ENCODE measurements at places on chromosomes 12 and 14.

DNA sequence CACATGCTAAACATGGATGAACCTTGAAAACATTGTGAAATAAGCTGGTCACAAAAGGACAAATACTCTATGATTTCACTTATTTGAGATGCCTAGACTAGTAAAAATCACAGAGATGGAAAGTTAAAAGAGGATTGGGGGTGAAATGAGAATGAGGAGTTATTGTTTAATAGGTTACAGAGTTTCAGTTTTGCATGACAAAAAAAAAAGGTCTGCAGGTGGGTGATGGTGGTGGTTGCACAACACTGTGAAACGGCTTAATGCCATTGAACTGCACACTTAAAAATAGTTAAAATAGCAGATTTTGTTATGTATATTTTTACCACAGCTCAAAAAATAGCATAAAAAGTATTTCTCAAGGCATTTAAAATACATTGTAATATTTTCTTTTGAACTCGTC lies 151.9 kb upstream of the NRXN3 start:
- DNase-seq: no peak

DNA sequence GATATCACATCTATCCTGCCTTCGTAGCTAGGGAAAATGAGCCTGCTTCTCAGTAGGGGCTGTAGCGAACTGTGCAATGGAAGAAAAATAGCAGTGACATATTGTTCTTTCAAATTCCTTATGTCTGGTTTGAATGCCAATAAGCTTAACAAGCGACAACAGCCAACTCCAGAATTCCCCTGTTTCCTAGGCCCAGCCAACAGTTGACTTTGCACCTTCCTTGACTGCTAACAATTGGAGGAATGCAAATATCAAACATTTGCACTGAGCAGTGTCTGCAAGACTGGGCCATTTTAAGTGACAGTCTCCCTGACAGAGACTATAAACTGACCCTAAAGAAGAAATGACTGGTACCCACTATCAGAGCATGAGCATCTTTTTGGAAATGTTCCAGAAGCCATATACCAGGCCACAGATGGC lies 12.0 kb upstream of the SERPINA1 start:
- no peak for DNase-seq

DNA sequence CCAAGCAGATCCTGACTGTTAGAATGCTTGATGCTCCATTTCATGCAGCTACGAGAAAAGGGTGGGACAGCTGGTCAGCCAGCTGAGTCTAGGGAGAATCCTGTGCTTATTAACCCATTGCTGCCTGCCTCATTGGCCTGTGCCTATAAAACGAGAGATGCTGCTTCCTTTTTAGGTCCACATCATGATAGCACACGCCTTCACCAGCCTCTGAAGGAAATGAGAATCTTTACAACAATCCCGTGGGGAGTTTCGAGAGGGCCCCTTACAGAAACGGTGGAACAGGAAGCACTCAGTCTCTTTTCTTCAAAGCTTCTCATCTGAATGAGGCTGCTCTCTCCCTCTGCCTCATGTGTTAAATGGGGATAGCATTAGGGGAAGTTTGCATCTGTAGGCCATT lies 147.3 kb upstream of the RFLNA start:
- no peak for DNase-seq

GRCh38 chr14:101227611-101228594 lies 324.4 kb upstream of the RTL1 start:
- no peak for DNase-seq

DNA sequence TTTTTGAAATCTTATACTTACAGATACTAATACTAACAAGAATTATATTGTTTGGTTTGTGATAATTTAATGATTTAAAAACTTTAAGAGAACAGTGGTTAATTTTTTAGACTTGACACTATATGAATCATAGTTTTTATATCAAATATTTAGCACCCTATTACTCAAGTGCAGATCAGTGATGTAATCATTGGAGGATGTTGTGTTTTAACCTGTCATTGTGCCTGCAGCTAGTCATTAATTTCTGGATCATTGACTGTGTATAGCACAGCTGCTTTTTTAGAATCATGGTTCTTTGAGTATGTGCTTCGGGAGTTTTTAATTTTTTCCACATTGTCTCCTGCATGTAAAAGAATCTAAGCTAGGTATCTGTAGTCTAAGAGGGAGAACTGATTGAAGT lies 17.3 kb downstream of the ARID4A start:
- DNase-seq: no peak

Data from activated T-helper 1 cell treated with anti-CD3 and anti-CD28 coated beads, Interleukin-2, amount 50 U/mL, for 16 hours (primary cell).